ENCODE measurements at places on chromosomes 5 and 9.

GRCh38 chr9:113381909-113382411 is 5.2 kb upstream of the HDHD3 start:
- no peak for DNase-seq

- no peak for DNase-seq
These were observed 91.2 kb downstream of the PDZD2 start for GRCh38 chr5:31730139-31730538.

DNA sequence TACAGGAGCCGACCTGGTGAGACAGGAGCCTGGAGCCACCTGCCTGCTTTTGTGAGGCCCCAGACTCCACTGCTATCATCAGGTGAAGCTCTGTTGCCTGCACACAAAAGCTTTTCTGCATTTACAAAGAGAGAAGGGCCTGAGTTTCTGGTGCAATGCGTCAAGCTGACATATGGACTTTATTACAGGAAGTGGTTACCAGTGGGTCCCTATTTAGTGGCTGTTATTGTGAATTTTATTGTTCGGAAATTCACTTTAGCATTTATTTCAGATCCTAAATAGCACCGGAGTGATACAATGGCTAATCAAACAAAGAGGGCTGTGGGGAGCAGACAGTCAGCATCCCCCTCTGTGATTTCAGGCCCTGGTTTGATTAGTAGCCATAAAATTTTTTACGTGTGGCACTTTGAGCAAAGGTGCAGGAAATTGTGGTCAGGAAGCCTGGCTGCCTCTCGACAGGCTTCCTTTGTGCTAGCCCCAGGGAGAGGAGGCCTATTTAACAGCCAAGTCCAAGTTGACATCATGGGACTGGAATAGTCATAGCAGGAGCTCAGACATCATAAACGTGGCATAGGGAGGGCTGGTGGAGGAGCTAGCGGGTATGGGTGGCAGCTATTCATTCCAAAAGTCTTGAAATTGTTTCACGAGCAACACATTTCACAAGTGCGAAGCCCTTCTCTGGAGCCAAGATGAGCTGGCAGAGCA is 8.4 kb downstream of the TGFBI start:
- DNase-seq, result no peak

- DNase-seq, result peak; percentile 50
These were observed 19.6 kb downstream of the TENT4A start for GRCh38 chr5:6732634-6733410.

GRCh38 chr5:118598311-118598710 is 390.0 kb downstream of the DTWD2 start:
- DNase-seq, result no peak

- no peak for DNase-seq
These were observed 30.2 kb downstream of the SLC6A3 start for GRCh38 chr5:1415059-1415425.

GRCh38 chr5:118439831-118440230 is 548.5 kb downstream of the DTWD2 start:
- DNase-seq, result no peak

DNA sequence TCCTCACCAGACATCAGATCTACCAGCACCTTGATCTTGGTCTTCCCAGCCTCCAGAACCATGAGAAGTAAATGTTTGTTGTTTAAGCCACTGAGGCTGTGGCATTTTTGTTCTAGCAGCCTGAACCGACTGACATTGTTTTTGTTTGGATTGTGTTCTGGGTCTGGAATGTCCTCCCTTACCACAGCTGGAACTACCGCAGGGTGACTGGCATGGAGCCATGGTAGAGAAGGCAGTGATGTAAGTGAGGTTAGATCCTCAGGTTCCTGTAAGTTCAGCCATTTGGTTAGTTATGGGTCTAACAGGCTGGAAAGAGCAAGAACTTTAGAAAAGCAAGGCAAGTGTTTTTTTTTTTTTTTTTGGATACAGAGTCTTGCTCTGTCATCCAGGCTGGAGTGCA is 209.3 kb downstream of the DAB2IP start:
- no peak for DNase-seq

DNA sequence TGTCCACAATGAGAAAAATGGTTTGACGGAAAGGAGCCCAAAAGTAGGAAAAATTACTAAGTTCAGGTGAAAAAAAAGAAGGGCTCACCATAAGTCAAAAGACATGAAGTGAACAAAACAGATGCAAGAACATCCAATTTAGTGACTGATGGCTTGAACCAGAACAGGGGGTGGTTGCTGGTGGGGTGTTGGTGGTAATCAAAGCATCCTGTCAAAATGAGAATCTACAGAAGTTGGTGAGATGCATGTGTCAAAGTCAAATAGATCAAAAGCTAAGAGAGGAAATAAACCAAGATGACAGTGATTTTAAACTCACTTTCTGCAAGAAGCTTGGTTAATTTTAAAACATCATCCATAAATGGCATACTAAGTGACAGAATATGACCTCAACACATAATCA is 117.4 kb downstream of the MLLT3 start:
- no peak for DNase-seq

DNA sequence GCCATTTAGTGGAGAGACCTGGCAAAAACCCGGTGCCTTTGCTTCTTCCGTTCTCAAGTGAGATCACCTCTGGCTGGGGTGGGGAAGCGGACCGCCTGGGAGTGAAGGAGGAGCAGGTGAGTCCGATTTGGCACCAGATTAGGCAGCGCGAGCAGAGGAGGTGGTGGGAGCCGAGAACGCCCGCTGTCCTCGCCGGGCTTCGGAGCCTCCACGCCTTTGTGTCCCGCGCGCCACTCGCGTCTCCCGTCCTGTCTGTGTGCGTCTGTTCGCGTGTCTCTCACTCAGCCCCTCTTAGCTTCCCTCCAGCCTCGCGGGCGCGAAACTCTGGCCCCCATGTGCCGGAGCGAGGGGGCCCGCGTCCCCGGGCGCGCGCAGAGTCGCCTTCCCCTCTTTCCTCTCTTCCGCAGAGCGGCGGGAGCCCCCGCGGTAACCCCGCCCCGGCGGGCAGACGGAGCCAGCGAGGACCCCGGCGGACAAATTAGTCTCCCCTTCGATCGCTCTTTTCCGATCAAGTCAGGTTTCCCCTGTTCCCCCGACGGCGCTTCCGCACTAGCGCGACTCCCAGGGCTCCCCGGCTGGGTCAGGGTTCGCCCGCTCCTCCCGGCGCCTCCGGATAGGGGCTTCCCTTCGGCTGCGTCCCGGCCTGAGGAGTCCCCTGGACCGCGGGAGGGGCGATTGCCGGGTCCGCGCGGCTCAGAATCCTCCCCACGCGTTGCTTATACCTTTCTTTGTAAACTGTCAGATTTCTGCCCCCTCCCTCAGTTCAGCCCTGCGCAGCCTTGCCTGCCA is 7.1 kb downstream of the POU4F3 start:
- DNase-seq, result peak; percentile 47

DNA sequence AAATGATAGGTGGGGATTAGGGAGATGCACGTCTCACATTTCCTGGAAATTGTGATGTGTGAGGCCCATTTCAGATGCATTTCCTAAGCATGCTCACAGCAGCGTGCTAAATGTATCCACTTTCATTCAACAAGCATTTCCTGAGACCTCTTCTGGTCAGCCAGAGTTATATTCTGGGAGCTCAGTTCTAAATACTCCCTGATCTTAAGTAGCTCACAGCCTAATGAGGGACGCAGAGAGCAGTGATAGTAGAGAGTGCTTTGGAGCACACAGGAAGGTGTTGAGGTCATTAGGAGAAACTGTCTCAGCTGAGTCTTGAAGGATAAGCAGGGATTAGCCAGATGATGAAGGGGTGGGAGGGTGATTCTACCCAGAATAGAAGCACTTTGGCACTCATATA is 46.2 kb upstream of the FSD1L start:
- peak; percentile 77 for DNase-seq

DNA sequence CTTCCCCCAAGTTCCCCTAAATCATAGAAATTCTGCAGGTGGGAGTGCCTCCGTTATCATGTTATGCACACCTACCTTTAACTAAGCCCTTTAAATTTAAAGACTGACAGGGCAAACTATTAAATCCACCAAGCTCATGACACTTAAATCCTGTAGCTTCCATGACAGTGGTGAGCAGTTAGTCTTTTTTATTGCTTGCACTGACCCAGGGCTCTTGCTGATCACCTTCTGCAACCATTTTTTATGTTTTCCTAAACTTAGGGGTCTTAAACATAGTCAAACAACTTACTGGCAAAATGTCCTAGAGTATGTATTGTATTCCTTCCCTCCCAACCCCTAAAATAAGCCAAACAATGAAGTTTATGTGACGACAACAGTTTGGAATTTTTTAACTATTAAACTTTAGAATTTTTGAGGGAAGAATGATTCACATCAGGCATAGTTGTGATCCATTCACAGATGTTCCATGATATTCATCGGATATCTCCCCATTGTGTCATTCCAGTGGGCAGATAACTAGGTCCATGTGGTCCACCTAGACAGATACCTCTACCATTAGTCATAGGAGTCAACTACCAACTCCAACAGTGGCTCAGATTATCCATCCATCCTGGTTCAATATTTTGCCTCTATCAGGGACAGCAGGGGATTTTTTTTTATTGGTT is 283.1 kb downstream of the ADAMTS6 start:
- DNase-seq, result no peak

DNA sequence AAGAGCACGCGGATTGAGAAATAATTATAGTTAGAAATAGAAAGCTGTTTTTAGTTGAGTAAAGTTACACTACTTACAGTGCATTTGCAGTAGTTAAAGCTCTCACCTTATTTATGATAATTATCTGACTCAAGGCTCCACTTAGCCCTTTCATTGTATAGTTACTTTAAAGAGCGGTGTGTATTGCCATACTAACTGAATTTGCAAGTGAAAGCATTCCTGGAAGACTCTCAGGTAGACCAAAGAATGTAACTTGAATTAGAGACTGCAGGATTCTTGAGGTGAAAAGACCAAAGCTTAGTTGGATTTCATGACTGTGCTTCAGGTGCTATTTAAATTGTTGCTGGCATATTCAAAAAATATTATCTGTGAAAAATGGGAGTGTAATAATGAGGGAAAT is 4.2 kb upstream of the RASA1 start:
- no peak for DNase-seq

DNA sequence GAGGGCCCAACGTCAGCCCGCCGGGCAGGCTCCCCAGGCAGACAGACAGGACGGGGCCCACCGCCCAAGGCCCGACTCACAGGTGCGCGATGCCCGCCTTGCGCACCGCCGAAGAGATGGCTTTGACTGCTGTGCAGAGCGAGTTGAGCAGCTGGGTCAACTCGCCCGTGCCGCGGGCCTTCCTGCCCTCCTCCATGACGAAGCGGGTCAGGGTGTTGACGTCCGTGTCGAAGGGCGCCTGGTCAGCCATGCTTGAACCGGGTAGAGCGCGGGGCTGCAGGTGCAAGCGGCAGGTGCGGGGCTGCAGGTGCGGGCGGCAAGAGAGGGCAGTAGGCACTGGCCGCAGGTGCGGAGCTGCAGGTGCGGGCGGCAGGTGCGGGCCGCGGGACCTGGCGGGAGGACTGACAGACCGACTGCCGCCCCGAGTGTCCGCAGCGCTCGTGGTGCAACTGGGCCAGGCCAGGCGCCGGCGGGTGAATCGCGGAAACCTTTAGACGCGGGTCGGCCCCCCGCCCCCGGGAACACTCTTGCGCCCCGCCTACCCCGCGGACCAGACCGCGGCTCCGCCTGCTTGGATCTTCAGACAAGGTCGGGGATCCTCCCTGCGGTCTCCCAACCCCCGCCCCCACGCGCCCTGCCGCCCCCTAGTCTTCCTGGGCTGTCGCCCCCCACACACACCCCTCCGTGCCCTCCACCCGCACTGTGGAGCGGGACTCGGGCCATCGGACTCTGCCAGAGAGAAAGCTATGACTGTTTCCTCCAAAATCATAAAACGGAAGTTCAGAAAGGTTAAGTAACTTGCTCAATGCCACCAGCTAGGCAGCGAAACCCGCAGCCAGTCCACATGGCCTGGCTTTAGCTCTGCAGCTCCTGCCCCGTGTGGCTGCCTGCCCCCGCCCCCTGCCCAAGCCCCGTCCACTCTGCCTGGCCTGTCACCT is at the start of gene FBP1:
FBP1 (minus strand) TSS at position 458 of the 938 bp plus-strand sequence; CDS start at position 250, 208 bp downstream.
- DNase-seq, result no peak

DNA sequence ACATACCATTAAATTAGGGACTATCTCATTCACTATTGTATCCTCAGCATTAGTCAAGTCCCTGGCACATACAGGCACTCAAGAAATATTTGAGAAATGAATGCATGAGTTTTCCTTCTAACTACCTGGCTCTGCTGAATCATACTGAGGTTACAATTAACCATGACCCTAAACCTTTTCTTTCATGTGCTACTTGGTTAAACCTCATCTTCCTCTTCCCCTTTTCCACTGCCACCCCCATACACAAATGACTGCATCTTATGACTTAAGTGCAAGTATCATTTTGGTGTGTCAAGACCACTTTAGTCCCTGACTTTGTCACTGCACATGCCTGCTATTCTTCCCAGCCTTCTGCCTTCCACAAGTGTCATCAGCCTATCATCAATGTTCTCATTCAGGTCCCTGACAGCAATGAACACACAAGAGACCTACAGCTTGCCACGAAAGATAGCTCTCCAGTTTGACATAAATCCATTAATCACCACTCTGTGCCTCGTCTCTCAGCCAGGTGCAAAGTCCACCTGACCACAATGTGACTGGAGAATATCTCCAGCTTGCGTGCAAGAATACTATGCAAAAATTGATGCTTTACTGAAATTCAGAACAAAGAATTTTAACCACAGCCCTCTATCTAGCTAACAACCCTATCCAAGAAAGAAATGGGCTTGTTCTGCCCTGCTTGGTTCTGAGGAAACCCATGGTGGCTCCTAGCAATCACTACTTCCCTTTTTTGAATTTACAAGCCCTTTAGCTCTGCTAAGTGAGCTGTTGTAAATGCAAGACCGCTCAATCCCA is 74.5 kb downstream of the MAPKAP1 start:
- no peak for DNase-seq

DNA sequence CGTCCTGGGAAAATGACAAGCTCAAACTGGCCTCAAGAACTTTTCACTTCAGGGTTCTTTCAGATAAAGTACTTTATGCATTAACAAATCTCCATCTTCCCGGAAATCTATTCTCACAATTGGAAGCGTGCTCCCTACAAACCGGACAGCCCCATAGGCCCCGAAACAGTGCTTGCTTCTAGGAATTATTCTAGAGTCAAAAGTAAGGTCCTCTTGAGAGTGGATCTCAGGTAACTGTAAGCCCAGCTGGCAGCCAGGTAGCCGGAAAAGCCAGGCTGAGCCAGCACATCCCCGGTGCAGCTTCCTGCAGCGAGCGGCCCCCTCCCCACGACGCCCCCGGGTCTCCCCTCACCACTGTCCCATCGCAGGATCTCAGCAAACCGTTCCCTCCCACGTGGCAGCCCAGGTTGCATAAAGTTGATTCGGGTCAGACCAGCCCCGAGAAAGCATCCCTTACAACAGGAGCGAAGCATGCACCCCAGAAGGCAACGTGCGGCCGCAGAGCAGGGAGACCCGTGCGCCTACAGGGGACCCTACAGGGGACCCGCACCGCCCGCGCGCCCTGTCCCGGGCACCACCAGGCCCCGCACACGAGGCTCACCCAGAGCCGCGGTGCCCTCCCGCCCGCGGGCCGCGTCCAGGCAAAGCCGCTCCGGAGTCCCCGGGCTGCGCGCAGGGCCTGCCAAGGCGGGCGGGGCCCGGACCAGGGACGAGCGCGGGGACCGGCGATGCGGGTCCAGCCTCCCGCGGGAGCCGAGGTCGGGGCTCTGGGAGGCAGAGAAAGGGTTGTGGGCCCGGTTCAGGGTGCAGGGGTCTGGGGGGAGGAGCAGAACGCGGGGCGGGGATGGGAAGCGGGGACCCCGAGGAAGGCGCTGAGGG is 920 bp downstream of the LPCAT1 start:
- DNase-seq, result peak; percentile 47

All from D341Med (cell line).